ENCODE measurements at places on chromosomes 3 and 15.

GRCh38 chr3:138493804-138494606 lies 59.6 kb downstream of the ESYT3 start:
- peak; percentile 50 for ATAC-seq

GRCh38 chr3:37210230-37210629 lies 35.8 kb upstream of the LRRFIP2 start:
- ATAC-seq, result no peak

- ATAC-seq, result no peak
Measured at GRCh38 chr15:26852980-26853379, 13.9 kb upstream of the GABRA5 start.

DNA sequence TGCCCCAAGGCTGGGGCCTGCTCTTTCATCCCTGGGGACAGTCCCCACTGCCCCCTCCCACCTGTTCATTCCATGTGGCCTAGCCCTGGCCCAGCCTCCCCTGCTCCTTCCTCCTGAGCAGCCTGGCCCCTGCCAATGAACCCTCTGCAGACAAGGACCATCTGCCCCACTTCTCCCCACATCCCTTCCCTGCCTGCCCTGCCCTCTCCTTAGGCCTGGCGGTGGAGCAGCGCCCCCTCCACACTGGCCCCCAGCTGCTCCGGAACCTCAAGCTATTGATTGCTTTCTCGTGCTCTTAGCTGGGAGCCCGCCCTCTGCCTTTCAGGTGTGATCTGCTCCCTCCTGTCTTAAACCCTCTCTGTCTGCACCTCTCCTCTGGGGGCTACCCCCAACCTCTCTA lies 8.0 kb downstream of the PLXNA1 start:
- ATAC-seq, result no peak

- peak; percentile 37 for ATAC-seq
Measured at GRCh38 chr3:119794971-119795612, 13.2 kb downstream of the NR1I2 start.

- ATAC-seq, result no peak
Measured at GRCh38 chr3:117443014-117443413, 733.4 kb downstream of the TUSC7 start.

- no peak for ATAC-seq
Measured at GRCh38 chr3:8220291-8220690, 281.3 kb upstream of the LMCD1 start.

GRCh38 chr3:148585671-148586379 lies 111.9 kb upstream of the AGTR1 start:
- ATAC-seq, result no peak

DNA sequence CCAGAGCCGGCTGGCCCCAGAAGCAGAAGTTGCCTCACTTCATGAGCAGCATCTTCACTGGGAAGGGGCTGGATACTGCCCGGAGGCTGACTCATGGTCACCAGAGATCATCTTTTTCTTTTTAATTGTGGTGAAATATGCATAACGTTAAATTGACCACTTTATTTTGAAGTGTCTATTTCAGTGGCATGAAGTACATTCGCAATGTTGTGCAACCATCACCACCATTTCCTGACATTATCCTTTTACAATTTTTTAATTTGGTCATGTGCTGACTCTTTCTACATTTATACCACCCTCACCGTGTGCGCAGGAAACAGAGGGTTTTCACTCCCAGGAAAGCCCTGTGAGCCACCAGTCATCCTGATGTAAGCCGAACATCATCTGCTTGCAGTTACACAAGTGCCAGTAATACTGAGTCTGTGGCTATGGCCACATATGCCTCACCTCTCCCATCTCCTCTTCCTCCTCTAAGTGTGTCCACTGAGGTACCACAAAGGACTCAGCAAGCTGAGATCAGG lies 51.6 kb upstream of the ABHD17C start:
- no peak for ATAC-seq

- ATAC-seq, result no peak
Measured at GRCh38 chr15:54941417-54941816, 255.3 kb downstream of the RSL24D1 start.

DNA sequence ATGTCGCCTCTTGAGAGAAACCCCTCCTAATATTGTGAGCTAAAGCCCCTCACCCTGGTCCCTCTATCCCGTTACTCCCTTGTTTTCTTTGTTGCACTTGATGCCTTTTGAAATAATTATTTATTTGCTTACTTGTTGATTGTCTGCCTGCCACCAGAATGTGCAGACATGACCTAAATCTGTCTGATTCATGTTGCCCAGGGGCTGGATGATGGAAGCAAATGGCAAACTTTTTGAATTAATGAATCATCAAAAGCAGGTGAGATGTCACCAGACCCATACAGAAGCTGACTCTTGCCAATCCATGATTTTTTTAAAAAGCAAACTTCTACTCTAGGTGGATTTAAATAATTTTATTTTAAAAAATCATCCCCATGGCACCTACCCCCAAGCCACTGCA lies 49.3 kb downstream of the GRIP2 start:
- no peak for ATAC-seq

- no peak for ATAC-seq
Measured at GRCh38 chr3:37117548-37117947, 56.8 kb downstream of the LRRFIP2 start.

DNA sequence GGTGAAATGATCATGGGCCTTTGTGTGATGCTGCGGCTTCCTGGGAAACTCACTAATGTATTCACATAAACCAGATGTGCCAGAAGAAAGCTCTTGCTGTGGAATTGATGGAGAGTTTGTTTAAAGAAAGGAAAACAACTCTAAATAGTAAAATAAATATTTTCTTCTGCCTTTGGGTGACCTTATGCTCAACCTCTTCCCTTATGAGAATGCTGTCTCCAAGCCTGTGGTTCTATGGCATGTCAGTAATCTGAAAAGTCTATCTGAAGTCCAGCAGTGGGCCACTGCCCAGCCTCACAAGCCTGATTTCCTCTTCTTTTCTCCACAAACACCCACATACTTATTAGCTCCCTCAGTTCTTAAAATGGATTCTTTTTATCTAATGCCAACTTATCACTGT lies 49.9 kb upstream of the PHLDB2 start:
- ATAC-seq, result no peak

DNA sequence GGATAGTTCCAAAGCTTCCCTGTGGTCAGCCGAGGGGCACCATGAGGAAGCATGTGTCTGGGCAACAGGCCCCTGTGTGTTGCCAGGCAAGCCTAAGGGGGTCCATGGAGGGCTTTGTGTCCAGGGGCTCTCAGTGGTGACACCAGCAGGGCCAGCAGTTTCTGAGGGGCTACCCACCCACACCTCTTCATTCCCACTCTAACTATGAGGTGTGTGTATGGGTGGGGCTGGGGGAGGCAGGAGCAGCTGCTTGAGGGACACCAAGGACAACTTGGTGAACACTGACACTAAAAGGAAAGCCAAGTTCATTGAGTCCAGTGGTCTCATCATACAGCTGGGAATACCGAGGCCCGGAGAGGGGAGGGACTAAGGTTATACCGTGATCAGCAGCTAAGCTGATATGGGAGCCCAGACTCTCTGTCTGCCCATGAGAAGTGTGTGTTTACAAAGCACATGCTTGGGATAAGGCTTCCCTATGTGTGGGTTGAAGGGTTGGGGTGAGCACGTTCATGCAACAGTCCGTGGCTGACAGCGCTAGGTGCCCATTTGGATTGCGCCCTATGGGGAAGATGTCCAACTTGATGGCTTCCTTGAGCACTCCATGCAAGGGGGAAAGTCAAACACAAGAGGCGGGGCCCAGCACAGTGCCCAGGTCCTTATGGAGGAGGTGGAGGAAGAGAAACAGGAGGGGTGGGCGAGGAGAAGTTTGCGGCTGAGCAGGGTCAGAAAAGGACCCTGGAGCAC lies 34.8 kb upstream of the CHRNB4 start:
- no peak for ATAC-seq

DNA sequence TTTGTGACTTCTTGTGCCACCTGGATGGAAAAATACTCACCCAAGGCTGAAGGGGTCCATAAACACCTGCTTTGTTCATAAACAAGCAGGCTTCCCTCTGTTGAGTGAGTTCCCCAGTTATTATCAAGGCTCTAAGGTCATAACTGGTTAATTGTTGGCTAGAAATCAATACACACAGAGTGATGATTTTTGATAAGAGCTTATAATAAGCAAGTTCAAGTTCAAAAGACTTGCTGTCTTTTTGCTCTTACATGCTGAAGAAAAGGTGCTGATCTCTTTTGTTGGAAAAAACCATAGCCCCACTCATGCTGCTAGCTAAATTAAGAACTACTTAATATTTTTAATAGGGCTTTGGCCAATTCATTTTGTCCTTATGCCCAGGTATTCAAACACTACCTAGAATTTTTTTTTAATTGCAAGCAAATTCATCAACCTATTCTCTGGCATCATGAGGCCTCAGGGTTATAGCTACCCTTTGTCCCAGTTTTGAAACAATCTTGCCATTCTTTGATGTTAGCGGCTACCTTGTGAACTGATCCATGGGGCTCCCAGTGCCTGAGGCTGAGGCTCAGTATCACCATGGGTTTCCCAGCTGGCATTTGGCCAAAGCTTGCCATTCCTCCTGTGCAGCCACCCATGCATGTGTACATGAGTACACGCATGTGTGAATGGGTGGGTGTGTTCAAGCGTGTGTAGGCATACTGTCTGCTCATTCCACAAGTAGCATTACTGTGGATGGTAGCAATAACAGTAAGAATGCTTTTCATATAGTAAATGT lies 127.6 kb upstream of the LPP start:
- ATAC-seq, result peak; percentile 71

DNA sequence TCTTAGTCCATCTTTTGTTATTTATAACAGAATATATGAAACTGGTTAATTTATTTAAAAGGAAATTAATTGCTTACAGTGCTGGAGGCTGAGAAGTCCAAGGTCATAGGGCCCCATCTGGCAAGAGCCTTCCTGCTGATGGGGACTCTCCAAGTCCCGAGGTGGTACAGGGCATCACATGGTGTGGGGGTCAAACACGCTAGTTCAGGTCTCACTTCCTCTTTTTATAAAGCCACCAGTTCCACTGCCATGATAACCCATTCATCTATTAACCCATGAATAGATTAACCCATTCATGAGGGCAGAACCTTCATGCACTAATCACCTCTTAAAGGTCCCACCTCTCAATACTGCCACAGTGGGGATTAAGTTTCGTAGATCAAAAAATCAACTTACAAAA lies 659.3 kb downstream of the NAALADL2 start:
- no peak for ATAC-seq
